ENCODE measurements at places on chromosomes 3 and 15.
A peak's percentile ranks its signal among the peaks of the same experiment; 100 is the strongest.

DNA sequence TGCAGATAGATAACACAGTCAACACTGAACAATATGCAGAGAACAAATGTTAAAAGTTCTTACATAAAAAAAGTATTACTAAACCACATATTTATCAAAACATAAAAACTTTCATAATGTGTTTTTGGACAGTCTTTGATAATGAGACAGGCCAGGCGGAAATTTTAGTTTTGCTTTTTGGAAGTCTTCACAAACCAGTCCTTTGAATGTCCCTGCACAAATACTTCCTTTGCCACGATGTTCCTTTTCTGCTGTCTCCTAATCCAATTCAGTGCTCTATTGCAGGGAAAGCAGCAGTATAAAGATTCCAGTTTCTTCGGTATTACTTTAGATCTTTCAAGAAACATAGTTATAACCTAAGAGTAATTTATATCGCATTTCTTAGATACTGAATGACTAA is 135.9 kb downstream of the TBL1XR1 start:
- no peak for DNase-seq

- DNase-seq, result no peak
Measured at GRCh38 chr3:9800529-9800928, 7.6 kb downstream of the ARPC4 start.

DNA sequence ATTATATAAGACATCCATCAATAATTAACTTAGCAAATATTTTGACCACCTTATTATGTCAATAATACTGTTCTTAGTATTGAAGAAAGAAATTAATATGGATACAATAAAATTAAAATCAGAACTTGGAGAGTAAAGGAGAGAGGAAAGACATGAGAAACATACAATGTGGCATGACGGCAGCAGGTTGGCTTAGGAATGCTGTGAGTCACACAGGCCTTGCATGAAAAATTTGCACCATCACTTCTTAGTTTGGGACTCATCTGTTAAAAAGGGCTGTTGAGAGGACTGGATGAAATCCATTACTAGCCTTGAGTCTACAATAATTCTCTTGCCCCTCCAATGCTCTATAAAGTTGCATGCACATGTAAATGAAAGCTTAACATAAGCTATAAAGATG is 880.8 kb downstream of the ROBO1 start:
- DNase-seq, result no peak

- DNase-seq, result peak; percentile 25
Measured at GRCh38 chr15:90750186-90750585, 33.0 kb downstream of the BLM start.

GRCh38 chr15:38696109-38696727 is 131.6 kb upstream of the RASGRP1 start:
- peak; percentile 22 for DNase-seq

DNA sequence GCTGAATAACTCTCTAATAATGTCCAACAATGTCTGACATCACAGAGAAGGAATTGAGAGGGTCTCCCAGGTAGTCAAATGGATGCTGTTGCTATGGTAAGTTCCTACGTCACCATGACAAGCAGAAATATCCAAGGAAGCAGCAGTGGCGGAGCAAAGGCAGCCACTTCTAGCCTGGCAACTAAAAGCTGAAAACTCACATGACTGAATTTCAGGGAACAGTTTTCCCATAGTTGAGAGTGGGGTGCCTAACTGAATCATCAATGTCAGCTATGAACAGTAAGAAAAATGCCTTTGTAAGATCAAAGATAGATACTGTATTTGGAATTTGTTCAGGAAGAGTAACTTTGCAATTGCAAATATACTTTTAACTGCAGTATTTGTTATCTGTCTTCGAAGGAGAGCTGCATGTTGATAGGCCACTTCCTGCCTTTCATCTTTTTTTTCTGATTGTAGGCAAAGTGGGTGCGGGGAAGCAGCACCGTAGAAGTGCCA is 161.7 kb downstream of the BBX start:
- DNase-seq, result no peak

All from fibroblast of villous mesenchyme (primary cell).